Activated T-cell treated with anti-CD3 and anti-CD28 coated beads for 48 hours (primary cell): ENCODE measurements at places on chromosomes 2 and 18.

DNA sequence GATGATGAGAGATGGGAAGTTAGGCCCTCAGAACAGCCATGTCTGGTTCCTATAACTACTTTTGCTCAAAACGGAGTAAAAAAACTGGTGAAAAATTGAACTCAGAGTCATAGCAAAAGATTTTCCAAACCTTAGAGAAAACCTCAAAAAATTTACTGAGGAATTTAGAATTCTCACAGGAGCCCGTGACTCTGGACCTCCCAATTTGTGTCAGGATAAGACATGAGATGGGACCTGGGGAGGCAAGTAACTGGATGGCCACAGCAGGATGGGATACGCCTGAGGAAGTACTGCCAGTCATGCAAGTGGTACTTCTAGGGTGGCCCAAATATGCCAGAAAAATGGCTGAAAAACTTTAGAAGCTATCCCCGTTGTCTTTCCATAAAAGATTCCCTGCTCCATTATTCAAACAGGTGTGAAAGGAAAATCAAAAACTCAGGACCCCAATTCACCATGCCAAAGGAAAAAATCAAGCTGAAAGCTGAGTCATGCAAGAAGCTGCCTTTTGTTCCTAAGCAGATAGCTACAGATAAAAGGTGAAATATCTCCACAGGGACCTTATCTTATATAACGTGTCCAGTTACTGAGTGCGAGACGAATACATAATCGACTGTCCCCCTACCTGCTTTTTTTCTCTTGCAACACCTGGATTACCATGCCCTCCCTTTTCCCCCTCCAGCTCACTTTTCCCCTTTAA, 34.1 kb upstream of the LIPG start:
- no peak for DNase-seq

GRCh38 chr2:152573168-152573567, 144.1 kb downstream of the PRPF40A start:
- DNase-seq = peak; percentile 28

DNA sequence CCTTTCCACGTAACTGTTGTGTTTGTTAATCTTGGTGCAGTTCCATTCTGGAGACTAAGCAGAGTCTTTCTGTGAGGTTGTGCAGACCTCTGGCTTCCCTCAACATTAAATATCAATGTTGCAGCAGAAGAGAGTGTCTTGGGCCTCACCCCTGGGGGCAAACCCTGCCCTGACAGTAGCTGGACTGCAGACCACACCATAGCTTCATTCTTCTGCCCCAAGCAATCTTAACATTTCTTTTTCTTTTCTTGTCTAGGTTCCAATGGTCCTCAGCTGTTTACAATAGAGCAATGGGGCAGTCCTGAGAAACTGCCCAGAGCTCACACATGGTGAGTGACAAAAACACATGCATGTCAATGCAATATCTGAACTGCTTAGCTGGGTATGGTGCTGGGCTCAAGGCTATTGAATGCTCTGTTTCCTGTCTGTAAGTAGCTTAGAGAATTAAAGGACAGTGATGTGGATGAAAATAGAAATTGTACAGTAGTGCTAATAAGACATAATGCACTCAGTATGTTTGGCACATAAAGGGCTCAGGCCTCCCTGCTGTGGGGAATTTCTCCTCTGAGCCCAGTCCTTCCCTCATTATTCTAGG, 237.6 kb downstream of the ALPK2 start:
- no peak for DNase-seq

GRCh38 chr2:160352500-160352899, 141.1 kb downstream of the RBMS1 start:
- DNase-seq = no peak

DNA sequence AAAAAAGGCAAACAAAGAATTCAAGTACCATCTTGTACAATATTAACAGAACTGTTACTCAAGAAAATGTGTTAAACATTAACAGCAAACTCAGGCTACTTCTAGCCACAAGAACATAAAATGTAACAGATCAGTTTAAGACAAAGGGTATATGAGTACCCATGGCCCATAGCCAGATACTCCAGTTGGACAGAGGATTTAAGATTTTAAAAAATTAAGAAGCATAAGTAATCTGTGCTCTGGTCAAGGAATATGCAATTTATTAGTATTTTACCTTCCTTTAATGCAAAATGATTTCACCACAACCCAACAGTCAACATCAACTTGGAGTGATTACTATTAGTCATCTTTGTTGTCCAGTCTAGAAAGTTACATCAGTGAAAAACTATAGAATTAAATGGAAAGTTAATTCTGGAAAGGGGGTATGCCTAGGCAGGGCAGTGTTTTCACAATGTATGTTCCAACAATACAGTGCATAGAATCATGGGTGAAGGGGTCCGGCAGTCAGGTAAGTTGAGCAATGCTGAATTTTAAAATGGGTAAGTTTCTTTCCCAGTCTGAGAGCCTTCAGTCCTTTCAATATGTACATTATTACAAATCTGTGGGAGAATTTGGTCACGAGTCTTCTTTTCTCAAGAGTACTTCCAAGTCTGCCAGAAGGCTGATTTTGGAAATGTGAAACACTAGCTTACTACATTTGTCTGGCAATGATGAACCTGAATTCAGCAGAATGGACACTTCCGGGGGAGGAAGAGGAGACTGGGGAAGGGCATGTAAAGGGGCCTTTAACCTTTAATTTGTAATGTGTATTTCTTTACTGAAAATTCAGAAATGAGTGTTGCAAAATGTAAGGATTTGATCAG, 34.5 kb downstream of the SFT2D3 start:
- no peak for DNase-seq

DNA sequence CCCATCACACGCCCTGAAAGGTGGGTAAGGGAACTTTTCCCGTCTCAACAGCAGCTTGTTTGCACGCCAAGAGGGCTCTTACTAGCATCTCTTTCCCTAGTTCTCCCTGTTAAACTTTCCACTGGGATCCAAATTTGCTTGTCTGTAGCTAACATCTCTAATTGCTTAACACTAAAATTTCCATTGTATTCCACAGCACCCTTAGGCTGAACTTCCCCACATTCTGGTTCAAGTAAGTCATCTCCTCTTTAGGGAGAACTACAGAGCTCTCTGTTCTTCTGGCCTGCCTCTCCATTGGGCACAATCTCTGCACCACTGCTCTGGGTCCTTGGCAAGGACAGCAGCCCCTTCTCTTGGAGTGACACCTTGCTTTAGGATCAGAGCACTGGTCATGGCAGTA, 24.0 kb downstream of the UNC50 start:
- DNase-seq = no peak

DNA sequence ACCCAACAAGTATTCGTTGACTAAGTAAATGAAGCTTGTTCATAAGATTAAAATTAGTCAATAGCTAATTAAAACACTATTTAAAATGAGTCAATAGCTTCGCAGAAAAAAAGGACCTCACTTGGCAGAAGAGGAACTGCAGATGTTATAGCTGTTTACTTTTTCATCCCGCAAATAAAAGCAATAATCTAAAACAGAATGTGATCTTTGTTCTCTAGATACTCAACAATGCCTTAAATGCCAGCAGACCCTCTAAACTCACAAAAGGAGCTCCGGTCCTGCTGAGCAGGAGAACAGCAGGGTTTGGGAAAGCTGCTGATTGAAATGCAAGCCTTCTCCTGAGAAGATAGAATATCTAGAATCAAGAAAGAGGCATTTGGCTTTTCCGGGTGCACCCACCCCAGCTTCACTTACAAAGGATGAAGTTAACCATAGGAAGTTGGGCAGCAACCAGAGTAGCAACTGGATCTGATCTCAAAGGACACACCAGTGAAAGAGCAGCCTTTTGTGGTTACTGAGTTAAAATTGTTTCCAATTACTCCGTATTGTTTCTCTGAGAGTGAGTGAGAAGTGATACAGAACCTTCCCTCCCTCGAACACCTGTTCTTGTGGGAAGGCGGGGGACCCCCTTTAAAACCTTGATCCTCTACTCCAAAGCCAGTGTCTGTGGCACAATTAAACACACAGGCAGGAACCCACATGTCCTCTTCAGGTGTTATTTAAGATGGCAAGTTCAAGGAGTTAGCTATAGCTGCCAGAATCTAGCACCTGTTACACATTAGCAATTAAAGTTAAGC, 6.8 kb downstream of the CCBE1 start:
- DNase-seq = no peak

GRCh38 chr18:8264861-8265411, 344.3 kb upstream of the RAB12 start:
- no peak for DNase-seq

DNA sequence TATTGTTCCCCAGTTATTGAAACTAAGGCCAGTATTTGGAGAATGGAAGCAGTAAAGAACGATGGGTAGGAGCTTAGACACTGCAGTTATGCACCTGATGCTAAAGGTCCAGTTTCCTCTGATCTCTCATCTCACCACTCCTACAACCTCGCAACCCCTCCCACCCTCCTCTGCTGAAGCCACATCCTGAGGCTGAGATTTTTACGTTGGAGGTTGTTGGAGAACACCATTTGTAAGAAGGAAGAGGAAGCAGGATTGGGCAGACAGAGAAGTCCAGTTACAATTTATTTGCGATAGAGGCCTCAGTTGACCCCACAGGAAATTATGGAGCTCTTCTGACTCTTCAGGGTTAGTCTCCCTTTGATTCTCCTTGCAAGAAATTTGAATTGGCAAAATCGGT, 54.3 kb upstream of the NDUFV2 start:
- DNase-seq = no peak

DNA sequence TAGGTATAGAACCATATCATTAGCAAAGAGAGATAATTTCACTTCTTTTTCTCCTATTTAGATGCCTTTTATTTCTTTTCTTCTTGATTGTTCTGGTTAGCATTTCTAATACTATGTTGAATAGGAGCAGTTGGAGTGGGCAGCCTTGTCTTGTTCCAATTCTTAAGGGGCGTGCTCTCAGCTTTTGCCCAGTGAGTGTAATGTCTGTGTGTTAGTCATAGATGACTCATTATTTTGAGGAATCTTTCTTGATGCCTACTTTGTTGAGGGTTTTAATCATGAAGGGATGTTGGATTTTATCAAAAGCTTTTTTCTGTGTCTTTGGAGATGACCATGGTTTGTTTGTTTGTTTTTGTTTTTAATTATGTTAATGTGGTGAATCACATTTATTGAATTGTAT, 1453.1 kb upstream of the SLC39A10 start:
- no peak for DNase-seq

GRCh38 chr2:53452400-53452799, 315.2 kb upstream of the CHAC2 start:
- no peak for DNase-seq

DNA sequence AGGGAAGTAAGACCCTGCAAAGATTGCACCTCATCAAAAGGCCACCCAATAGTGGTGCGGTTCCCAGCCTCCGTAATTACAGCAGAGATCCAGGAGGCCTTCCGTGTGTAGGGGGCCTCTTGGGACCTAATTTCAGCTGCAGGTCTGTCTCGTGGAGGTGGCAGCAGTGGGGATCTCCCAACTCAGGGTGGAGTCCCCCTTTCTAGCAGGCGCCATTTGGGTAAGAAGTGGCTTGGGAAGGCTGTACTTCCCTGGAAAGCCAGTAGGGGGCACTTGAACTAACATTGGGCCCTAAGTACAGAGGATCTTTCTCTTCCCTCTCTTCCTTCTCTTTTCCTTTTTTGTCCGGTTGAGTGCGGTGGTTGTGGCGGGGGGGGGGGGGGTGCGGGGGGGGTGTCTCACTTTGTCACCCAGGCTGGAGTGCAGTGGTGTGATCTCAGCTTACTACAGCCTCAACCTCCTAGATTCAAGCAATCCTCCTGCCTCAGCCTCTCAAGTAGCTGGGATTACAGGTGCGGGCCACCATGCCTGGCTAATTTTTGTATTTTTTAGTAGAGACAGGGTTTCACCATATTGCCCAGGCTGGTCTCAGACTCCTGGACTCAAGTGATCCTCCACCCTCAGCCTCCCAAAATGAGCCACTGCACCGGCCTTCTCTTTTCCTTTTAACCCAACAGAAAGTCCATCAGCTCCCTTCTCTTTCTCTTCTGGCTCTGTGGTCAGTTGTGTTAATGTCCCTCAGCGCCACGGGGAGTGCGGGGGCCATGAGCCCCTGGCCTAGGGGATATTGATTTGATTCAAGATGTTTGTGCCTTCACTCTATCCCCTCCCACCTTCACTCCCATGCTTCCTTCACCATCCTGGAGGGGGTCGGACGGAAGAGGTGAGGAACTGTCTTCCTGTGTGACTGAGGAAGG, 32.0 kb downstream of the CENPO start:
- peak; percentile 25 for DNase-seq

DNA sequence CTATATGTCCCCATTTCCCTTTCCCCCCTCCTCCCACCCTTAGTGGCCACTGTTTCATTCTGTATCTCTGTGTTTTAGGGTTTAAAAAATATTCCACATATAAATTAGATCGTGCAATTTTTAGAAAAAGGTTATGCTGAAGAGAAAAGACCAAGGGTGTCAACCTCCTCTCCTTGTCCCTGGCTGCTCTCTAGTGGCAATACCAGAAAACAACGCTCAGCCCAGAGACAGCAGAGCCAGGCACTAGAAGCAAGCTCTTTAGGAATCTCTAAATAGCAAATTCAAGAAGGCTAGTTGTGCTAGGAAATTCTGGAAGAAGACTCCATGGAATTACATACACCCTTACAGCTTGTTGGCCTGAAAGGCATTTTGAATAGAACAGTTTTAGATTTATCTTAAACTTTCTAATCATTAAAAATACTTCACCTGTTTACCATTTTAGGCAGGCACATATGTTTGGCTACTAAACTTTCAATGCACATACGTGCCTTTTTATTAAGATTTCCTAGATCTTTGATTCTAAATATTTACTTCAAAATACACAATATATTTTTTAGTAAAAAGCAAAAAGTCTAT, 35.1 kb upstream of the RASGRP3 start:
- DNase-seq = no peak

DNA sequence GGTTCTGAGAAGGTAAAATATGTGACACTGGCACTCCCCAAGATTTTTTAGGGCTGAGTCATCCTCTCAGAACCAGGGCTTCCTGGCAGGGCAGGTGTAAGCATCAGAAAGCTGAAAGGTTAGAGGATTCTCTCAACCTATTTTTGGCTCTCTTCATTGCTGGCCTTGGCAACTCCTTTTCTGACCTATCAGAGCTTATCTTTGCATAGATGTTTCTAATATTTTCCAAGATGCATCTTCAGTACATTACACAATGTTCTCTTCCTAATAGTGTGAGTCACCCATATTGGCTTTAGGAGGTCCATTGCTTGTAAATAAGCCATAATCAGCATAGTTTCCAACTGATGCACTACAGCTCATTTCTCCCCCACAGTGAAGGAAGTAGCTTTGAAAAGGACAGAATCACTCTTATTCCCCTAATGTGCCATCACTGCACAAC, 2008.4 kb upstream of the PIK3C3 start:
- no peak for DNase-seq

DNA sequence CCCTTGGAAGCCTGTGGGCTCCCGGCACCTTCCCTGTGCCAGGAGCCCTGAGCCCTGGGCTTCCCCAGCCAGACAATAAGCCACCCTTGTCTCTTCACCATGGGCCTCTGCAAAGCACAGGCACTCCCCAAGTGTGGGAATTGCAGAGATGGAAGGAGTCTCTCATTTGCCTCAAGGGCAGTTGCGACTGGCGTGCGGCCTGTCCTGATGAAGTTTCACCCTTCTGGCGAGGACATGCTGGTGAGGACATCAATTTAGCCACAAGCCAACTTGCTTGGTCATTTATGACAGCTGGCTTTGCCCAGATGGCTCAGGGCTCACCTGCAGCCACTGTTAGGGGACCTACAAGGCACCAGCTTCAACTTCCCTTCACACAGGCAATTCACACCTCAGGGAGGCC, 180.2 kb downstream of the ANAPC1 start:
- DNase-seq = no peak
